Mesothelial cell of epicardium (in vitro differentiated cells): ENCODE measurements at places on chromosomes 5 and 9. TPM values are rescaled to one million over a fixed set of nuclear protein-coding genes. Genes with fewer than 3 reads are reported as not detected.

DNA sequence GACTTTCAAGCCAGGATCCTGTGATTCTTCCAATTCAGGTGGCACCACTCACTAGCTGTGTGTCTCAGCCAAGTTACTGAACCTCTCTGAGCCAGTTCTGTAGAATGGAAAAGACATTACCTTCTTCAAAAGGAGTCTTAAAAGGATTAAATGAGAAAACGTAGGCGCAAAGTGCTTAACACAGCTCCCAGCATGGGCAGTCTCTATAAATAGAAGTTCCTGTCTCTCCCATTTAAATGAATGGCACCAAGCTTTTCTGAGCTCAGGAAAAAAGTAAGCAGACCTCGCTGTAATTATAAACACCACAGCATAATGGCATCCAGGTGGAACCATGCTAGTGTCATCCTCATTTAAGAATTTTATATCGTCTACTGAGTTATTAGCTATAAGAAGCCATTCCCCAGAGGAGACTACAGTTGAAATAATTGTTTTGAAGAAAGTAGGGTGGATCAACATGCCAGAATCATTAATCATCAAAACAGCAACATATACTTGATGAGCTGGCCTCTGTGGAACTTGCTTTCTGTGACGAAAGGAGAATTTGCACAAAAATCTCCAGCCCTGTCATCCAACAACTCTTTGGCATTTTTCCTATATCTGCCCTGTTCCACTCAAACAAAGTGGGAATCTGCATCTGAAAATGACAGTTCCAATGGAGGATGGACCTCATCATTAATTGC, 188.9 kb downstream of the SPOCK1 start:
- no peak for DNase-seq

Gene PROB1
- 1.4 to 1.6 TPM (median 1.5 TPM) in 3 replicates for total RNA-seq

DNA sequence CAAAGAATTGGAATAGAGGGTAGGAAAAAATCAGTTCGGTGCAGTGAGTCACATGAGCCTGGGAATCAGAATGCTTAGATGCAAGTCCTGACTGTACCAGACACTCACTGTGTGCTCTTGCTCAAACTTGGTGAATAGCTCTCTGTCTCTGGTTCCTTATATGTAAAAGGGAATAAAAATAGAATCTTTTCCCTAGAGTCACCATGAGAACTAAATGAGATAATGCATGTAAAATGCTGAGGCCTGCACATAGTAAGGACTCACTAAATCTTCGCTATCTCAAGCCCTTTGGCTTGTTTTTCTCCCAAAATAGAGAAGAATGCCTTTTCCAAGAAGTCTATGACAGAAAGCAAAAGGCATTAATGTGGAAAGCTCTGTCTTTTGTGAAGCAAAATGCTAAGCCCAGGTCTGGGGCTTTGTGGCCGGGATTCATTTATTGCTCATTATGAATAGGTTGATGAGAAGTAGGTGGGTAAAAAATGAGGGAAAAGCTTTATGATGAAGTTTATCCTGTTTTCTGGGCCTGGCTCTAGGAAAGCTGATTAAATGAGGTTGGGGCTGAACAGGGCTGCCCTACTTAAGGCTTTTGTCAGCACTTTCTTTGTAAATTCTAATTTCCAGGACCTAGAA, 483.3 kb downstream of the DMAC1 start:
- no peak for DNase-seq

GRCh38 chr9:125460346-125460745, 198.7 kb downstream of the GAPVD1 start:
- DNase-seq, result no peak

Gene TMC1
- total RNA-seq, result 0.22 to 0.29 TPM in 2 of 3 replicates, not detected in the other

Gene TLR4
- total RNA-seq, result 0.66 to 1.7 TPM (median 0.78 TPM) in 3 replicates

Gene FAM81B
- total RNA-seq, result 2.7 to 4.3 TPM (median 4.0 TPM) in 3 replicates

Gene TPPP
- 0.16 to 0.24 TPM (median 0.18 TPM) in 3 replicates for total RNA-seq

Gene RAD23B
- total RNA-seq, result 97.5 to 105 TPM (median 101 TPM) in 3 replicates

DNA sequence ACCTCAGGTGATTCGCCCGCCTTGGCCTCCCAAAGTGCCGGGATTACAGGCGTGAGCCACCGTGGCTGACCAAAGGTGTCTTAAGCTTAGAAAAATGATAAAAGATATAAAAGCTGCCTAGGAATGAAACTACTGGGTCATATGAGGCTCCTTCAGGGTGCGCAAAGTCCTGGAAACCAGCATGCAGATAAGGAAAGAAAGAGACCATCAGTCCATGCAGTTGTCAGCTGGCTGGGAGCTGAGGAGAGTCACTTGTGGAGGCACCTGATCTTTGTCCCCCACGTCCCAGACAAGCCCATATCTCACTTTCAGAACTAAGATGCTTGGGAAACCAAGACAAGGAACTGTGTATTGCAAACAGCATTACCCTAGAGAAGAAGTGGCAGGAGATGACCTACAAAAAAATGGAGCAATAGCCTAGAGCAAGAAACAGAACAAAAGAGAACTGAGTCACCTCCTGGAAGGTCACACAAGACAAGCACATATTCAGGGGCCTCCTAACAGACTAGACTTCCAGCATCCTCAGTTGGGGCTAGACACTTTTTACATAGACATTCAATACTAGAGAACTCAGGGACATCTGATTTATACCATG, 2.8 kb upstream of the CCDC125 start:
- DNase-seq, result no peak

Gene PFDN1
- 57.2 to 63.0 TPM (median 57.8 TPM) in 3 replicates for total RNA-seq

Gene TBC1D2
- 7.0 to 7.4 TPM (median 7.3 TPM) in 3 replicates for total RNA-seq

Gene AJM1
- 3.1 to 3.8 TPM (median 3.6 TPM) in 3 replicates for total RNA-seq

Gene C5orf52
- total RNA-seq, result not detected in 3 replicates

Gene TLX3
- total RNA-seq, result not detected in 3 replicates

- DNase-seq, result peak; percentile 48
These were observed 126.1 kb downstream of the SNX18 start for GRCh38 chr5:54643685-54644106.

DNA sequence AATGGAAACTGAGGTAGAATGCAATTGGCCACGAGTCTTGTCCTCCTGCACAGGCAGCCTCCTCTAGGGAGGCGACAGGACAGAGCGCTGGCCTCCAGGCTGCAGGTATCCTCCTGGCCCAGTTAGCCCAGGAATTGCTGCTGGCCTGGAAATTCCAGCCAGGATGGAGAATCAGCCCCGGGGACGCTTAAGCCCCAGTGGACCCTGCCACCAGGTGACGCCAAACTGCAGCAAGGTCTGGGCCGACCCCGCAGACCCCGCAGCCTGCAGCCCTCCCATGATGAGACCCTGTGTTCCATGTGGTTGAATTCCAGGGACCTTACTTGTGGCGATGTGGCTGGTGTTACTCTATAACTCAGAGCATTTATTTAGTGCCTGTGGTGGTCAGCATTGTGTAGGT, 7.3 kb downstream of the CACFD1 start:
- no peak for DNase-seq

GRCh38 chr9:104907278-104907951, 20.5 kb downstream of the ABCA1 start:
- DNase-seq, result no peak
